Fibroblast of pulmonary artery (primary cell): ENCODE measurements at places on chromosomes 1 and 21.

DNA sequence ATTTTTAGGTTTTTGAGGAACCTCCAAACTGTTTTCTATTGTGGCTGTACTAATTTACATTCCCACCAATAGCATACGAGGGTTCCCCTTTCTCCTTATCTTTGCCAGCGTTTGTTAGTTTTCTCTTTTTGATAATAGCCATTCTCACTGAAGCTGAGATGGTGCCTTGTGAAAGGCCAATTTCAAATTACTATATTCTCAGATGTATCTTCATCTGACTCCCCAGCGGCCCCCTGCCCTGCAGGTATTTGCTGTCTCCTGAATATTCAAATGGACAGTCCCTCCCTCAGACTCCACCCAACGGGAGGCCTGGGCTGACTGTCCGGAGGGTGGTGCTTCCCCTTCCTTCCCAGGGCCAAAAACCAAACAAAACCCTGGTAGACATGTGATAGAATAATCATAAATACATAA is 33.5 kb upstream of the TARBP1 start:
- DNase-seq, result no peak

DNA sequence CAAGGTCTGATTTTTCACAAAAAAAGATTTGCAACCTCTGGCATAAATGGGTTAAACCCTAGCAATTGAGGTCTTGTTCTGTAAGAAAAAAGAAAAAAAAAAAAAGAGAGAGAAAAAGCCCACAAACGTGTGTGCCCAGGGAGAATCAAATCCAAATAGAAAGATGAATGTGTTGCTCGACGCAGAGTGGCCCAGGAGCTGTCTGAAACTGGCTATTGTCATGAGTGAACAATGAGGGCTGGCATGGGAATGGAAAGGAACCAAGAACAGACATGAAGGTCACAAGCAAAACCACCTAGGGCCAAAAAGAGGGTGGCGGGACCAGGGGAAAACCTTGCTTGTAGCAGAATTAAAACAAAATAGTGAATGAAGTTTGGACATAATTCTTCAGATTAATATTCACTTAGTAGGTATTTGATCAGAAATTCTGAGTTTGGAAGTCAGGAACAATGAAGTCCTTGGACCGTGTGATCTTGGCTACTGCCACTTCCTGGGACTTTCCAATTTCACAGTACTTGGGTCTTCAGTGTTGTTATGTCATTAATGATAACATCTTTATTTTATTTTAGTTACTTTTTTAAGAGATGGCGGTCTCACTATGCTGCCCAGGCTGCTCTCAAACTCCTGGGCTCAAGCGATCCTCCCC is 3.1 kb downstream of the ENO1 start:
- DNase-seq, result no peak

DNA sequence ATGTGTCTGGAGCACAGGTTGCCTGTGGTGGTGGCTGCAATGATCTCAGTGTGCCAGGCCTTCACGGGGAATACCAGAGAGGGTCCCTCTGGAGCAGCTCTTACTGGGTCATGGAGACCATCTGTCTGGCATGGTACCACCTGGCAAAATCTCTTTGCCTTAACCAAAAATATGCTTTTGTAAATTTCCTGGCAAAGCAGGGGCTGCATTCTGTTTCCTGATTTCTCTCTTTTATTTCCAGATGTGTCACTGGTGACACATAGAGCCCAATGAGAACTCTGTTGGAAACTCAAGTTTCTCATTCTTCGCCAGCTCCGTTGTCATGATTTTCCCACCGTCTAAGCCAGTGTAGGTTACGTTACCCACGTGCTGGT is 136.5 kb downstream of the FGGY start:
- no peak for DNase-seq

- DNase-seq, result no peak
Measured at GRCh38 chr1:235939480-235939775, 72.7 kb upstream of the LYST start.

- DNase-seq, result no peak
Measured at GRCh38 chr1:175763797-175764196, 20.4 kb upstream of the TNR start.

DNA sequence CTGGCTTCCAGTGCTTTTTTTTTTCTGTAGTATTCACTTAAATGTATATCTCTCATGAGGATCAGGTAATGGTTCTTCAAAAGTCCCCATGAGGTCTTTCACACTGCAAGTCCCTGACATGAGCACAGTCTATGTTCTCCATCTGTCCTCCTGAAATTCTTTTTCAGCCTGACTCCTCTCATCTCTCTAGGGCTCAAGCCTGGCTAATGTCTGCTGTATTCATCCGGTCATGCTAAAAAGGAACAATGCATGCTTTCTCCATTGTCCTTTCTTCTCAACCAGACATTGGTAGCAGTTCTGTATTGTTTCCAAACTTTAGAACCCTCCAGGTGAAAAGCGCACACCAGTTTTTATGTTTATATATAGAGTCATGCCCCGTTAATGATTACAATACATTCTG is 368.3 kb upstream of the OLFM3 start:
- DNase-seq, result no peak

DNA sequence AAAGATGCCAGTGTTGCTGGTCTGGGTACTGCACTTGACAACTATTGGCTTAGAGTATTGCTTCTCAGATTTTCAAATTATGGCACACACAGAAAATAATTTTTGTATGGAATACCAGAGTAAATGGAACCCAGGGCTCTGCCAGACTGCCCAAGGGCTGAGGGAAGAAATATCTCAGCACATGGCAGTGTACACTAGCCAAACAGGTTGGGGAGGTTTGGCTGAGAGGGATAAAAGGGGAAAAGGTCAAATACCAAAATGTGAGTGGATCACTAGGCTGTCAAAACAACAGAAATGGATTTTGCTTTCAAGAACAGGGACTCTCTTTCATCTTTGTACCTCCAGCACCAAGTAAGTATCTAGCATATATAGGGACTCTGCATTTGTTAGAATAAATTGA is 3.0 kb upstream of the RGS8 start:
- DNase-seq, result no peak

GRCh38 chr1:179310721-179311120 is 17.1 kb downstream of the SOAT1 start:
- DNase-seq, result peak; percentile 57

GRCh38 chr1:166484871-166485270 is 318.1 kb upstream of the FAM78B start:
- no peak for DNase-seq

DNA sequence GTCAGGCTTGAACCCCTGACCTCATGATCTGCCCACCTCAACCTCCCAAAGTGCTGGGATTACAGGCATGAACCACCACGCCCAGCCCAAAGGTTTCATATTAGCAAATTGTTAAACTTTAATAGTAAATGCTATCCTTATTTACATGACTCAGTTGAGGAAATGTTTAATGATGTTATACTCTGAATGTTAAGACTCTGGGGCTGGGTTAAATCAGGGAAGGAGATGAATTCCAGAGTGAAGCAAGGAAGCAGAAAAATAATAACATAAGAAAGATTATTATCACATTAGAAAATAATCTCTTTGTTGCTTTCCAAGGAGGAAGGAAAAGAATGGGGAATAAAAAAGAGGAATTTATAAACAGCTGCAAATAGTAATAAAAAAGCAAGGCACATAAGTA is 105.3 kb downstream of the PTGS2 start:
- DNase-seq, result no peak

GRCh38 chr1:27752360-27752759 is 20.7 kb upstream of the STX12 start:
- no peak for DNase-seq

DNA sequence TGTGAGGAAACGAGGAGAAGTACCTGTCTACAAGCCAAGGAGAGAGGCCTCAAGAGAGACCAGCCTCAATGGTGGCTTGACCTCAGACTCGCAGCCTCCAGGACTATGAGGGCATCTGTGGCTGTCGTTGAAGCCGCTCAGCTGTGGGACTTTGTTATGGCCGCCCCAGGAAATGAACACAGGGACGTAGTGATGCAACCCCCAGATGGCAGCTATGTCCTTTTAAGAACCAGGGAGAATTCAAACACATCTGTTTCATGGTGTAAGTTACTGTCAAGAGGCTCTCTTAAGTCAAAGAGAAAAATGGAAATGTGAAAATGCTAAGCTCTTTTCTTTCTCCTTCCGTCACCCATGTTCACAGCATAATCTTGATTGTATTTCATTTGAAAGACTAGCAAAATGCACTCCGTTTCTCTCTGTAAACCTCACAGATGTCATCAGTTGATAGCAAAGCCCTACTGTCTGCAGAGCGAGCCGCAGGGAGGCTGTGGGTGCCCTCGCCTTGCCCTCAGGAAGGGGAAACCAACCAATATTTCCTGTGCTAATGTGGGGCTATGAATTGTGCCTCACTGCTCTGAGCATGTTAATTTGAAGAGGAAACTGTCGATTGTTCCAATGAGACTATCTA is 21.3 kb downstream of the UBASH3A start:
- DNase-seq, result no peak

DNA sequence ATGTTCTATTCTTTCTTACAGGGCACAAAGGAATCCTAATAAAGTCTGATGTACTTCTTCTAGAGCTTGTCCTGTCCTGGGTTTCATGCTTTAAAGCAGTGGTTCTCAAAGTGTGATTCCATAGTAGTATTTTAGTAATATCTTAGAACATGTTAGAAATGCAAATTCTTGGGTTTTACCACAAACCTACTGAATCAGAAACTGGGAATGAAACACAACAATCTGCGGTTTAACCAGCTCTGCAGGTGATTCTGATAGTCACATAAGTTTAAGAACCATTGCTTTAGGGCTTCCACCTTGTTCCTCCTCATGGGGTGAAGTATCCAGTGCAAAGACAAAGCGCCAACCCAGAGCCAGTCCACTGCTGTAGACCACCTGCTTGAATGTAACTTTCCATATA is 41.1 kb downstream of the NGF start:
- DNase-seq, result no peak
